ENCODE measurements at places on chromosomes 6 and 20.

DNA sequence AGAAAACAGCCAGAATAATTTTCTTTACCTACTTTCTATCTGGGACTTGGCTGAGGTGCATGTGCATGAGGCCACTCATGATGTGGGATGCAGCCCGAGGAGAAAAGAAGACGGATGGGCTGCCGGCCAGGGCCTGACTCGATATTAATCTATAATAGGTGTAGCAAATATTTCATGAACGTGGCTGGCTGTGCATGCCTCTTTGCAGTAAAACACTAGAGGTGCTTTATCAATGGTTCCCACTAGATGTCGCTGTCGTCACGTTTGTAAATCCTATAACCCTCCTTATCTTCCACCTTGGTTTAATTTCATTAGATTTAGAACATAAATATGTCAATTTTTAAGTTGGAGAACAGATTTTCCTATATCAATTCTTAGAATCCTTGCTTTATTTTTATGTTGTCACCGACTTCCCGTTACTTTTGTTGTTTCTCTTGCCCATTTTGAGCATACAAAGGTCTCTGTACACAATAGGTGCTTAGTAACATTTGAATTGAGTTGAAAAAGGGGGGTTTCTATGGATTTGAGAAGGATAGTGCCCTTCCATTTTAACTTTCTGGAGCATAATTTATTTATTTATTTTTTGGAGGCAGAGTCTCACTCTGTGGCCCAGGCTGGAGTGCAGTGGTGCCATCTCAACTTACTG lies 19.6 kb upstream of the FERMT1 start:
- peak; percentile 74 for DNase-seq

GRCh38 chr6:32912951-32913350 lies 27.9 kb downstream of the HLA-DMB start:
- DNase-seq = no peak

- no peak for DNase-seq
Measured at GRCh38 chr6:127586372-127586771, 9.4 kb downstream of the C6orf58 start.

DNA sequence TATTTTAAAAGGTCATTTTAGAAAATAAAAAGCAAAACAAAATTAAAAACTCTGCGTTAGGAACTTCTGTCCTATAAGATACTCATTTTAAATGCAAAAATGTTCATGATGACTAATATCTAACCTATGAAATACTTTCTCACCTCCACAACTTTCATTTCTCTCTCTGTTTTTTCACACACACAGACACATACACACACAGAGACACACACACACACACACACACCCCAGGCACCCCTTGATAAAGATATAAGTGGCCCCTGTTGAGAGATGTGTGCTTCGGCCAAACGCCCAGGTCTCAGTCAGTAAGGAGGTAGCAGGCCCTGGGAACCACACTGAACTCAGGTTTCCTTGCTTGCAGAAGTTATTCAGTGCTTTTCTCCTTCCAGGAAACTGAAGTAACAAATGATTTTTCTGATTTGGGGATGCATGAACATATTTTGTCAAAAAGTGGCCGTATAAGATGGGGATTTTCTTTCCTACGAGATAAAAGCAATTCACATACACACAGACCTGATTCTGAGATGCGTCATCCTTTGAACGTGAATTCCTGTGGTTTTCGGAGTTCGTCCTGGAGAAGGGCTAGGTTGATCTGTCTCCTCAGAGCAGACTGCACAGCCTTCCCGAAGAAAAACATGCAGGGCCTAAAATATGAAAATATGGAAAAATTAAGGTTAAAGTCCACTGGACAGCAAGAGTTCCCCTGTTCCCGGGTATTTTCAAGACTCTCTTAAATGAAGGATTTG lies 306.8 kb upstream of the FOXQ1 start:
- no peak for DNase-seq

- DNase-seq = no peak
Measured at GRCh38 chr20:53354314-53354713, 239.3 kb downstream of the ZNF217 start.

GRCh38 chr6:167270499-167271311 lies 20.4 kb upstream of the UNC93A start:
- no peak for DNase-seq

DNA sequence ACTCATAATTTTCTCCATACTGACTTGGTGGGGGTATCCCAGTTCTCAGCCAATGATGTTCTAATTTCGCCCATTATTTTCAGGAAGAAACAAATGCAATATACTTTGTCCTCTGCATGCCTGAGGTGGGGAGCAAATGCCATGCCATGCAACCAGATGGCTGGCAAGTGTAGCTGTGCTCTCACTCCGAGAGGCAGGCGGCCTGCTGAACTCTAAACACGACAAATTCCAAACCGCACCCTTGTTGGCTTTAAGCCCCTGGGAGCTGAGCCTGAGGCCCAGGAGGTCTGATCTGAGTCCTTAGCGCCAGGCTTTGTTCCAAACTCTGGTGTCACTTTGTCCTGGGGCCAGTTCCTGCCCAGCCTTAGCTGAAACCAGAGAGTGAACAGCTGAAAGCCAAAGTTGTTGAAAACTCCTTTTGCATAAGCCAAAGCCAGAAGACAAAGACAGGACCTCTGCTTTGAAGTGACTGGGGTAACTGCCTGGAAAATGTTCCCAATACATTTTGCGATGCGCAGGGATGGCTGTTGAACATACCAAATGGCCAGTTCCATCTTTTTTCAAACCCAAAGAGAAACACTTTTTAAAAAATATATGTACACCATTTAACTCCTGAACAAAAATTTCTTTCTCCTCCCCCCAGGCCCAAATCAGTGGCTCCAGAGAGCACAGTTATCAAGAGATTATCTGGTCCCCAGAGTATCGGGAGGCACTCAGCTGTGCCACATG lies 46.2 kb downstream of the TTI1 start:
- peak; percentile 39 for DNase-seq

DNA sequence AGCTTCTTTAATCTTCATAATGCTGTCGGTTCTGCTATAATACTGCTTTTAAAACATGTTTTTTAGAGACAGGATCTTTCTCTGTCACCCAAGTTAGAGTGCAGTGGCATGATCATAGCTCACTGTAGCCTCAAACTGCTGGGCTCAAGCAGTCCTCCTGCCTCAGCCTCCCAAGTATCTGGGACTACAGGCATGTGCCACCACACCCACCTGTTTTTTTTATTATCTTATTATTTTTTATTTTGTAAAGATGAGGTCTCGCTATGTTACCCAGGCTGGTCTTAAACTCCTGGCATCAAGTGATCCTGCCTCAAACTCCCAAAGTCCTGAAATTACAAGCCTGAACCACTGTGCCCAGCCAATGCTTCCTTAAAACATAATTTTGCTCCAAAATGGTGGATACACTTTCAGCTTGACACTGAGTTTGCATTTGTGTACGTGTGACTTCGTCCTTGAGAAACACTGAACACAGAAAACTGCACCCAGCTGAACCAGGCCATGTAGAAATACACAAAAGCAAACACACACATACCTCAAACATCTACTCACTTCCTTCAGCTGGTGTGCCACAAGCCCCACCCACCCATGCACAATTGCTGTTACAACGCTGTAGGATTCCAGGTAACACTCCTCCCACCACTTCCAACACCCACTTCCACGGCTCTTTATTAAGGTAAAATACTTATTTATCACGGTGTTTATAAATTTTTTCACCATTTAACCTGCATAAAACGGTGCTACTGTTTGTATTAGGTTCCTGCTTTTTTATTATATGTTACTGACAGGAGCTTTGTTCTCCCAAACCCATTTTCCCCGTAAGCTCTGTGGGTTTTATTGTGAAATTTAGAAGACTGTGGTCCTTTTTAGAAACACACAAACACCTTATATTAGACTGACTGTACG lies 109.1 kb downstream of the TSHZ2 start:
- DNase-seq = peak; percentile 33

DNA sequence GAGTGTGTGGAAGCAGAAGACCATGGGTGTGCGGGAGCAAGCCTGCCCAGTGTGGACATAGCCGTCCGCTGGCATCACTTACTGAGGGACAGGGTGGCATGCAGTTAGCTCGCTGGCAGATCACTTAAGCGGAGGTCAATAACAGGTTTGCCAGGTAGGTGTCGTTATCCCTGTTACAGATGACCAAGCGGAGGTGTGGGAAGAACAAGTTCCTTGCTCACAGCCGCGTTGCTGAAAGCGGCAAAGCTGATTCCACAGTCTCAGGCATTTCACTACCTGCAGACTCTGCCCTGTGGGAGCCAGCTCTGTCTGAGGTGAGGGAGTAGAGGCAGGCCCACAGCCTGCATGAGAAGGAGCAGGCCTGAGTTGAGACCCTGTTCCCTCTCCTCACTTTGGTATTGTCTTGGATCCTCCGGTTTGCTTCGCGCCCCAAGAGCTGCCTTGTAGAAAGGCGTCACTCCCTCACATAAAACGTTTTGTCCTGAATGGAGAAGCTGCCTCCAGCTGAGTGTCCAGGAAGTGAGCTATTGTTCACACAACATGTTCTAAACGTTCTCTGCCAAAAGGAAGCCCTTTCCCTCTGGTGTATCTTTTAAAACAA lies 96.9 kb downstream of the TCP11 start:
- DNase-seq = peak; percentile 75
